Cardiac septum (tissue), 1 donor: ENCODE measurements at places on chromosomes 1 and 21. TPM values are rescaled to one million over a fixed set of nuclear protein-coding genes. Genes with fewer than 3 reads are reported as not detected.

GPR89B gene
- total RNA-seq: 6.2 TPM

CLCNKA gene
- 1.2 TPM for total RNA-seq

CYP4A11 gene
- total RNA-seq: not detected

GTF2B gene
- 11.6 TPM for total RNA-seq

DNAI4 gene
- total RNA-seq: 10.9 TPM

PKP1 gene
- 0.16 TPM for total RNA-seq

PSRC1 gene
- 0.59 TPM for total RNA-seq

LRRC7 gene
- total RNA-seq: 0.11 TPM

RNF187 gene
- total RNA-seq: 83.2 TPM

B3GALT2 gene
- 30.3 TPM for total RNA-seq

KIRREL1 gene
- total RNA-seq: 10.9 TPM

RXFP4 gene
- total RNA-seq: not detected

SYF2 gene
- 35.4 TPM for total RNA-seq

FCMR gene
- 4.4 TPM for total RNA-seq

CD1B gene
- total RNA-seq: not detected

RPE65 gene
- 0.13 TPM for total RNA-seq

FCRL2 gene
- not detected for total RNA-seq

SPOCD1 gene
- total RNA-seq: 0.19 TPM

KCNJ9 gene
- not detected for total RNA-seq

LORICRIN gene
- total RNA-seq: not detected

OLIG2 gene
- total RNA-seq: not detected
